HTR-8/SVneo (cell line): ENCODE measurements at places on chromosomes 3 and 15.
A peak's percentile ranks its signal among the peaks of the same experiment; 100 is the strongest.

DNA sequence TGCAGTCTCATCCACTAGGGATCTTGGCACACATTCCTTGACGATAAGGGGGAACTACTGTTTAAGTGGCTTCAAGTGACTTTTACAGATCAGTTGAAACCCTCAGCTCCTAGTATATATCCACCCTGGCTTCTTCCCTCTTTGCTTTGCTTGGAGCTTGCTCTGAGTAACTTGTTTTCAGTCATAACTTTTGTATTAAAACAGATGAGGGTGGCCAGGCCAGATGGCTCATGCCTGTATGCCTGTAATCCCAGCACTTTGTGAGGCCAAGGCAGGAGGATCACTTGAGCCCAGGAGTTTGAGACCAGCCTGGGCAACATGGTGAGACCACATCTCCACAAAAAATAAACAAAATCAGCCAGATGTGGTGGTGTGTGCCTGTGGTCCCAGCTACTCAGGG, 42.4 kb downstream of the EOMES start:
- DNase-seq, result no peak

DNA sequence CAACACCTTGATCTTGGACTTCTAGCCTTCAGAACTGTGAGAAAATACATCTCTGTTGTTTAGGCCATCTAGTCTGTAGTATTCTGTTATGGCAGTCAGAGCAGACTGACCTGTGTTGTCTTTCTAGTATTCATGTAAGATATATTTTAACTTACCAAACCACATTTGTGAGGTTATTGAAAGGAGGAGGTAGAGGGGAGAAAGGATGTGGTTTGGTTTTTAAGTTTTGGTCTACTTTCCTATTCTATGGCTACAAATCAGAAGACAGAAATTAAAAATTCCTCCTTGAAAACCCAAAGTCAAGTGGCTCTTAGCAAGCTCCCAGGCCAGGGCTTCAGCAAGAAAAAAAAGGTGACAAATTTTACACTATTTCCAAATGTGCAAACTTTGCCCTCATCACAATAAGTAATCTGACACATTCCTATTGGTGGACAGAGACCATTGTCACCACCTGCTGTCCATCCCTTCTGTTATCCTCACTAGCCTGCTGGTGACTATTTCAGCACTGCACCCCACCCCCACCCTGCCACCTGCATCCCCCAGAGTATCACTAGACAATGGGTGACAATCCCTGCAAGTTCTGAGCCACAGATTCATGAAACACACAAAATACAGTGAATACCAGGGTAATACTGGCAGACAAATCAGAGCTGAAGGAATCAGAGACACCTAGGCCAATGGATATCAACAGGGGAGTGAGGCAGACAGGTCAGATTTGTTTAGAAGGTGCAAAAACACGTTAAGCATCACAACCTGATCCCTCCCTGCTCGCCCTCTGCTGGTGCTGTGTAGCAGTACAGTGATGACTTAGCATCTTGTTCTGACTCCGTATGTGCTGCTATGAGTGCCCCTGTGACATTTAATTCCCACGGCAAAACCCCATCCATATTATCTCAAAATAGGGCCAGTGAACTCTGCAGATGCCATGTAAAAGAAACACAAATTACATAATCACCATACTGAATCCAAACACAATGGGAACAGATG, 79.0 kb upstream of the DCLK3 start:
- DNase-seq, result peak; percentile 12

GRCh38 chr15:82044373-82045178, 1.2 kb downstream of the MEX3B start:
- DNase-seq, result peak; percentile 41

DNA sequence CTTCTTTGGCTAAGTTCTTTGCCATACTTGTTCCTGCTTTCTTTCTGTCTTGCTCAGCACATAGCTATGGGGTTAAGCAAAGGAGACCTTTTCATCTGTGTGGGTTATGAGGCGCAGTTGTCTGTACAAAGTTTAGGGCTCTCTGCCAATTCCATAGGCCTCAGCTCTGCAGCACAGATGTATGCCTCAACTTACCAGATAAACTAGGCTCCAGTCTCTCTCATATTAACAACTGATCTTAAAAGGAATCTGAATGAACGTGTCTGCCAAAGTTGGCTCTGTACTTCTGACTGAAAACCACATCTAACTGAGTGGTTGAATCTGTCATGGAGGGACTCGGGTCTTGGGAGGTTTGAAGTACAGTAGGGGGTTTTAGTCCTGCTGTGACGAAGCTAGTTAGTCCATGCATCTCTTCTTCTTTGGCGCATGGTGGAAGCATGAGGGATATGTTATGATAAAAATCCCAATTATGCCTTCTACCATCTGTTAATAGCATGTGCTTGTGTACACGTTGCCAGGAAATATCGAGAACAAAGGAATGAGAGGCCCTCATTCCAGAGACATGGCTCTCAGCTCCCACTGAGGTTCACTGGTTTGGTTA, 114.6 kb upstream of the TSC22D2 start:
- DNase-seq, result no peak

GRCh38 chr15:96606617-96607016, 276.1 kb downstream of the NR2F2 start:
- DNase-seq, result no peak

DNA sequence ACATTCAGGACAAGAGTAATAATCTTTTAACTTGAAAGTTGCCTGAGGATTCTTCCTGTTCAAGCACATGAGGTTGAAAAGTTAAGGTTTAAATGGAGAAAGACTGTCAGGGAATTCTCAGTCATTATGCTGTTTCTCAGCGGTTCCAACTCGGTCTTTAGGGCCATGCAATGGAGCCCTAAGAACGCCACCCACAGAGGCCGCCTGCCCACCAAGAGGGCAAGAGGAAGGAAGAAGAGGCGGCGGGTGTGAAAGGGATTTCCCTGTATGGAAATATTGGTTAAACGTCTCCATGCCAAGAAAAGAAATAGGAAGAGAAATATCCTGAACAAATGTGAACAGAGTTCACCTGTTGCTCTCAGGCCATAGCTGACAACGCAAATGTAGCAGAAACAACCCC, 234.4 kb downstream of the OCA2 start:
- DNase-seq, result no peak

DNA sequence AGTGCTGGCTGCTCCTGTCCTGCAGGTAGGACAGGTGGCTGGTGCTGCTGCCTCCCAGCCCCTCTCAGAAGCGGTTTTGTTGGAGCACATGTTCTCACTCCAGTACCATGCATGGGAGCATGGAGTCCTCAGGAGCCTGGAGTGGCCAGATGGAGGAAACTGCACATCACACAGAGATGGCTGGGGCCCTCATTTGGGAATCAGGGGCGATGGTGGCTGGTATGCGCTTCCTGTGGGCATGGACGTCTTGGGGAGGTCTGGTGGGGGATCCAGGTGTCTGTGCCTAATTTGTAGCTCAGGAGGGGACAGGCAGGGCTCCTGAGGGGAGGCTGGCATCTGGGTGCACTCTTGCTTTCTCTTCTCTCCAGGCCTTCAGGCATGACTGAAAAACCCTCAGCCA, 168.2 kb downstream of the KLF13 start:
- DNase-seq, result no peak

DNA sequence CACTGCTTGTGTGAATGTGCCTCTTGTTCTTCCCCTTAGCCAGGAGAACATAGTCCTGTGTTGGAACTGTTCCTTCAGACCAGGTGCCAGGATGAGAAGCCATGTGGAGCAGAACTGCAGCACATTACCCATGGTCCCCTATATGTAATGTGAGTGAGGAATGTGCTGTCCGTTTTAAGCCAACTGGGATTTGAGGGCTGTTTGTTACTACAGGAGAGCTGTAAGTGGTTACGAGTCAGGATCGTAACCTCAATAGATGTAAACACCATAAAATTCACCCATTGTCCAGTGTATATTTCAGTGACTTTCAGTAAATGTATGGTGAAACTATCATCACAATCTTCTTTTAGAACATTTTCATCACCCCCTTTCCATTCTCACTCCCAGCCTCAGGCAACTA, 10.1 kb upstream of the SCAP start:
- no peak for DNase-seq

GRCh38 chr3:185057829-185058228, 95.0 kb downstream of the C3orf70 start:
- DNase-seq, result no peak

DNA sequence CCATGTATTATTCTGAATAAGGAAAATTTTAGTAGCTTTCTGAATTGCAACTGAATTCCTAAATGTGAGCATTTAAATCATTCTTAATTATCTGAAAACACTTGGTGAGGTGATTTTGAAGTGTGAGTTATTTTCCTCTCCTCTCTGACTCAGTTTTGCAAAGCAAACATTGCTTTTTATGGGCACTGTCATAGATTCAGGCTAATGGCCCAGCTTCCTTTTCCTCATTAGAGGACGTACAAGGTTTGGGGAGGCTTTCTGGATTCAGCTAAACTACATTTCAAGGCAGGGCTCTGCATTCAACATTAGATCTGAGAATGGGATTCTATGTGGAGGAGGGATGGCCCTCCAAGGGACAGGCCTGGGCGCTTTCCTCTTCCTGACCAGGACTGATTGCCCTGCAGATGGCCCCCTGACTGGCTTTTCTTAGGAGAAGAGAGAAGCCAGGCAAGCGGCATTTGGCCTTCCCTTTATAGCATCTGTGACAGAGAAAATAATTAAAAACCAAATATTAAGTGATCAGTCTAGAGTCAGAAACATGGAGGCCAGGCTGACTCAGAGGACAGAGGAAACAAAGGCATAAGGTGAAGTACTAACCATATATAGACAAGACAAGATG, 53.0 kb upstream of the STXBP5L start:
- no peak for DNase-seq

DNA sequence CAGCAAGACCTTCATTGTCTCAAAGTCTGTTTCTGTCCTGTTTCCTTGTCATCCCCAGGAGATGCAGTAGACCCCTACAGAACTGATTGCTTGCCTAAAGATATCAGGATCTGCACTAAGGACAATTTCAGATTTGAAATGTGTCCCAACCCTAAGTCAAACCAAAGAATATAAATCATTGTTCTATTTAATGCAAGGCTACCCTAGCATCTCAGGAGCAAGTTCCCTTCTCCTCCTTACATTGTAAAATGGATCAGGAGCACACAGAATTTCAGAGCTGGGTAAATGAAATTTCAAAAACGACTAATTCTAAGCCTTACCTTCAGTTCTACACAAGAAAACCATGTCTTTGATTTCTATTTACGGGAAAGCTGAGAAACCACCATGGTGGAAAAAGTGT, 360.9 kb upstream of the KCNH8 start:
- no peak for DNase-seq

DNA sequence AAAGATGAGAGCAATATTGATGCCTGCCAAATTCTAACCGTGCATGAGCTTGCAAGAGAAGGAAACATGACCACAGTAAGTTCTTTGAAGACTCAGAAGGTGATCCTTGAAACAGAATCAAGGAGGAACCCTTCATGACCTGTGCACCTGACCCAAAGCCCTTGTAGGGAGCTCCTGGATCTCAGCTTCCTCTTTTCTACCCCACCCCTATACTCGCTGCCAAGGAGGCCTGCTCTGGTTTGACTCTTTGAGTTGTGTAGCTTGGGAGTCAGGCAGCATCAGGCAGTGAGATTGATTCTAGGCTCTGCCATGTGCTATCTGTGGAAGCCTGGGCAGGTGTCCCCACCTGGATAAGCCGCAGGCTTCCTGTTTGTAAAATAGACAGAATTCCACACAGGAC, 10.6 kb downstream of the TTC21A start:
- no peak for DNase-seq

GRCh38 chr3:186286114-186286513, 75.9 kb downstream of the DGKG start:
- DNase-seq, result no peak

GRCh38 chr3:31505371-31506048, 27.2 kb upstream of the STT3B start:
- no peak for DNase-seq

- DNase-seq, result no peak
Measured at GRCh38 chr3:12458901-12459300, 25.4 kb upstream of the TSEN2 start.

DNA sequence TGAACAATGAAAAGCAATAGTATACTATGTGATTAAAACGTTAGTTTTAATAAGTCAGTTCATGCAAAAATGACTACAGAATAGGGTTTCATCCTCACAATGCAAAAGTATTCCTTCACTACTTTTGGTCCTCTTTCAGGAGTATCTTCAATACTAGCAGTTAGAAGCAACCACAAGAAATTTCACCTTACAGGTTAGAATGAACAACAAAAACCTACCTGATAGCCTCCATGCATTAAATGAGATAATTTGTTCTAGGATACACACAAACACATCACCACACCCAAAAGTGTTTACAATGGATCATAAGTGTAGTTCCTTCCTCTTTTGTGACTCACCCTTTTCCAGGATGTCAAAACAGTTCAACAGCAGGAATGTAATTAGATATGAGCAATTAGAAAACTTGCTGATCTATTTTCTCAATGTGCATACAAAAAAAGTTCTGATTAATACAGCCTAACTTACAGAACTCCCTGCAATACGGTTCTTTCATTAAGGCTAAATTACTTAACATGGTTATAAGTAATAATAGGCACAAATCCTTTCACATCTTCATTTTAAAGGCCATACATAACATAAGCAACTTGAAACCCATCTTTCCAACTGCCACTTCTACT, 21.6 kb downstream of the UACA start:
- DNase-seq, result peak; percentile 36

GRCh38 chr3:9793161-9793781, 389 bp downstream of the ARPC4 start:
- DNase-seq, result no peak

DNA sequence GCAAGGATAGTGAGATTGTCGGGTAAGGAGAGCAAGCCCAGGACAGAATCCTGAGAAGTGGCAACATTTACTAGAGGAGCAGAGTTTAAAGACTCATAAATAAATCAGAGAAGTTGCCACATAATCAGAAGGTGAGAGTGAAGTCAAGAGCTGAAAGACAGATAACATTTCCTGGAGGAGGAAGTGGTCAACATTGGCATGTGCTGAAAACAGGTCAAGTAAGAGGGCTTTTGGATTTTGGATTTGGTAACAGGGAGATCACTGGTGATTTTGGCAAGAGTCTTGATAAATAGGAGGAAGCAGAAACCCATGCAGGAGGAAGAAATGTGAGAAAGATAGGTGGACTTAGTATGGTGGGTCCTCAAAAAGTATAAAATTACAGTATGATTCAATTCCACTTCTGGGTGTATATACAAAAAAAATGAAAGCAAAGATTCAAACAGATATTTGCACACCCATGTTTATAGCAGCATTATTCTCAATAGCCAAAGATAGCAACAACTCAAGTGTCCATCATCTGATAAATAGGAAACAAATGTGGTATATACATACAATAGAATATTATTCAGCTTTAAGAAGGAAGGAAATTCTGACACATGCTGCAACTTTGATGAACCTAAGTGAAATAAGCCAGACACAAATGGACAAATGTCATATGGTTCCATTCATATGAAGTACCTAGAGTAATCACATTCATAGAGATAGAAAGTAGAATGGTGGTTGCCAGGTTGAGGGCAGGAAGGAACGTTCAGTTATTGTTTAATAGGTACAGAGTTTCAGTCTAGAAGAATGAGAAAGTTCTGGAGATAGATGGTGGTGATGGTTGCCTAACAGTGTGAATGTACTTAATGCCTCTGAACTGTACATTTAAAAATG, 27.3 kb upstream of the MBNL1 start:
- no peak for DNase-seq
